ENCODE measurements at places on chromosomes 1 and 21.

DNA sequence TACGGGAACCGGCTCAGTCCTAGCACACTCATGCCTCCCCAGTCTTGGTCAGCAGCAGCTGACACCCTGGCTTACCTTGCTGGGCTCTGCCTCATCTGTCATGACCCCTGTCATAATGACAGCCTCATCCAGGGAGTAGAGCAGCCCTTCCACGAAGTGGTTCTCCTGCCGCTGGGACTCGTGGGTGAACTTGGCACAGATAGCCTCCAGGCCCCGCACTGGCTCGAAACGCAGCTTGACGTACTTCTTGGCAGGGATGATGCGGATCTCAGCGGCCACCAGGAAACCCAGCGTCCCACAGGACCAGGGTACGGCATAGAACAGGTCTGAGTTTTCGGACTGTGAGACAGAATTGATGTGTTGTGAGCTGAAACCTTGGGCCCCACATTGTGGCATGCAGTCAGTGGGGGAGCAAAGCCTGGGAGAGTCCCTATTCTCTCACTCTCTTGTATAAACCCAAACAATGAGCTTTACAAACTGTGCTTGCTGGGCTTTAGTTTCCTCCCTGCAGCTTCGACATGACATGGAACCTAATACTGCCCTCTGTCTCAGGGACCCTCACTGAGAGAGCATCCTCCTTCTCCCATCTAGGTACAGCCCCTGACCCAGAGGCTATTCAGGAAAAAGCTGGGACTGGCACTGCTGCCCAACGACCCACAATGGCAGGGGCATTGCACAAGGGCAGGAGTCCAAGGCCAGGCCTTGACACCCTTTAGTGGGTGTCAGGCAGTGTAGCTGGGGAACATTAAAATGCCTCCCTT lies 15.5 kb downstream of the DHCR24 start:
- no peak for DNase-seq

GRCh38 chr1:171292799-171293198 lies 21.2 kb upstream of the FMO4 start:
- DNase-seq = no peak

DNA sequence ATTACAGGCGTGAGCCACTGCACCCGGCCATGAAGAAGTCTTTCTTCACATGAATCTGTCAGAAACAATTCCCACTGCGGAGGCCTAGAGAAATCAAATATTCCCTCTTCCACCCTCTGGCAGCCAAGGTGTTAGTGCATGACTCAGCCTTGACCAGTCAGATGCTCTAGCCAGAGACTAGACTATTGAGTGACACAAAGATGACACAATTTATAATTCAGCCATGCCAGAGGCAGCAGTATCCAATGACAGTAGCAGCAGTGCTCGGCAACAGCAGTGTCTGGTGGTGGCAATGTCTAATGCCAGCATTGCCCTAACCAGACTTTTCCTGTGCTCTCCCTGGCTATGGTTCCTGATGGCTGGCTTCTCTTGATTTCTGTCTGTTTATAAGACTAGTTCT lies 8.7 kb downstream of the CTXND2 start:
- no peak for DNase-seq

- DNase-seq = no peak
Observed at GRCh38 chr1:209416716-209417115, 166.8 kb upstream of the CAMK1G start.

GRCh38 chr1:20348326-20348915 lies 57.7 kb downstream of the VWA5B1 start:
- DNase-seq = no peak

DNA sequence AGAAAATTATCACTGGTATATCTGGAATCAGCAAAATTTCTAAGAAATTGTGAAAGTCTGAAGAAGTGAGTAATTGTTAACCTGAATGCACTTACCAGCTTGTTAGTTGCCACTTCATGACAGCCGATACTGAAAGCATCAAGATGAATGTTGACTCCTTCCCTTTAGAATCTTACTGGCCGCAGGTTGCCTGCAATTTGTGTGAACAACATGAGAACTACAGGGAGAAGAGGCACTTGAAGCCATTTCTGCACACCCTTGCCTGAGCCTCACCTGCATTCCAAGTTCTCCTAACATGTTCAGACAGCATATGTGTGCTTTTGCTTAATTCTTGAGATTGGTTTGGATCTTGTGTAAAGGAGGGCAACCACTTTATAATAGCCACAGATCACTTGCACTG lies 59.2 kb upstream of the SSX2IP start:
- no peak for DNase-seq
